Lower lobe of right lung (tissue), 2 donors: ENCODE measurements at places on chromosomes 6 and 20. TPM values are rescaled to one million over a fixed set of nuclear protein-coding genes. Genes with fewer than 3 reads are reported as not detected.

DNA sequence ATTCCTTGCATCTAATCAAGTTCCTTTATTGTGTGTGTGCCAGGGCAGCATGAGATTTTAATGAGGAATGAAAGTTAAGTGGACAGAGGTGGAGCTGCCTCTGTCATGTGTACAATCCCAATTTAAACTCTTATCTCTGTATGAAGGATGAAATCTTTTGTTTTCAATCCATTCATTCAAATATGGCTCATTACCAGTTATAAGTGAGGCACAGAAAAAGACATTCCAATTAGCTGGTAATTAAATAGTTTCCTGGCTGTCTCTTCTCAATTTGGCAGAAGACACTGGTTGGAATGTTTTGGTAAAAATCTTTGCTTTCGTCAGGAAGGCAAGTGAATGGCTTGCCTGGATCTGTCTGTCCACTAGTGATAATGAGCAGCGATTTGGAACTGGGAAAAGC, 46.4 kb downstream of the CLVS2 start:
- no peak for DNase-seq

PTCRA gene
- 9.8 TPM for total RNA-seq

CD40 gene
- 35.7 TPM for total RNA-seq

DNA sequence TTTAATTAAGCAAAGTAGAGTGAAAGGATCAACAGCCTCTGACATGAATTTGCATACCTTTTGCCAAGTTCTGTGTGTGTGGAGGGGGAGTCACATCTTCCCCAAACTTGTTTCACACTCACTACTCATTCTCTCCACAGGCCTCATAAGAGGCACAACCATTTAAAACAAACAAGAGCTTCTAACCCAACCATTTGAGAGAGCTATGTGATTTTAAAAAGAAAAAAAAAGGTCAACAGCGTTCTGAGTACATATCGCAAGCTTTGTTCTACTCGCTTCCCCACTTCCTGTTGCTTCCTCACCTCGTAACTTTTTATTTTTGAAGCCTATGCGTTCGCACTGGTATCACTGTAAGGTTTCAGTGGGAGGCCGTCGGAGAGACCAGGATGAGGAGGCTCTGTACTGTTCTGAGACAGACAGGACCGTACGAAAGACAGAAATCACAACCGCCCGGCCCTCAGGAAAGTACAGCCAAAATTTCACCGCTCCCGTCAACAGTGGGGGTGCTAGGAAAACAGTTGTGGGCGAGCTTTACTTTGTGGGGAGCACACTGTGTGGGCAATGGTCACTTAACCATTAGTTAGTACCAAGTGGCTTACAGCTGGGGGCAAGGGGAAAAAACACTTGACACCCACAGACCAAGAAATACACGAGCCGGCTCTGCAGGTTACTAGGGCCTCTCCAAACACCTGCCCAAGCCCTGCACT, 61.3 kb downstream of the TRERF1 start:
- no peak for DNase-seq

OR12D3 gene
- not detected for total RNA-seq

- DNase-seq, result peak; percentile 90
Measured at GRCh38 chr20:23050847-23051627, 1.6 kb upstream of the THBD start.

GRCh38 chr20:52405417-52405816, 213.8 kb upstream of the ZFP64 start:
- no peak for DNase-seq

GRCh38 chr6:151065027-151065815, 174.5 kb upstream of the AKAP12 start:
- no peak for DNase-seq

APCDD1L gene
- not detected for total RNA-seq

DNA sequence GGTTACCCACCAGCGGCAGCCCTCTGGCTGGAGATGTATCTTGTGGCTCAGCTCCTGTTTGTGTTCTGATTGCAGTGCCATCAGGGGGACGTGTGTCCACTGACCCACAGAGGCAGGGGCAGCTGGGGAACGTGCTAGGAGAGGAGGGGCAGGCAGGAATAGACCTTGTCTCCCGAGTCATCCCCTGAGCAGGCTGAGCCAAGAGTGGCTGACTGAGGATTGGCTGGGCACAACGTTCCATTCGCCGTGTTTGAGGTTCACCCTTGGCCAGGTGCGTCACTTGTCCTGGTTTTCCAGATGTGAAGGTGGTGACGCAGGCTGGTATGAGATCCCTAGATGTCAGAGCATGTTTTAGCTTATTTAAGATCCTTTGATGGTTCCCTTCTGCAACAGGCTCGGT, 57.7 kb downstream of the ADNP start:
- no peak for DNase-seq

- peak; percentile 48 for DNase-seq
Measured at GRCh38 chr6:49550492-49551077, at the start of gene C6orf141. TSS of gene C6orf141 (plus strand) at chr6:49550668. CDS start at chr6:49550793, 125 bp downstream.

- DNase-seq, result no peak
Measured at GRCh38 chr6:167341665-167342655, 17.1 kb downstream of the TTLL2 start.

GRCh38 chr20:19330038-19330437, 117.6 kb downstream of the SLC24A3 start:
- no peak for DNase-seq

DNA sequence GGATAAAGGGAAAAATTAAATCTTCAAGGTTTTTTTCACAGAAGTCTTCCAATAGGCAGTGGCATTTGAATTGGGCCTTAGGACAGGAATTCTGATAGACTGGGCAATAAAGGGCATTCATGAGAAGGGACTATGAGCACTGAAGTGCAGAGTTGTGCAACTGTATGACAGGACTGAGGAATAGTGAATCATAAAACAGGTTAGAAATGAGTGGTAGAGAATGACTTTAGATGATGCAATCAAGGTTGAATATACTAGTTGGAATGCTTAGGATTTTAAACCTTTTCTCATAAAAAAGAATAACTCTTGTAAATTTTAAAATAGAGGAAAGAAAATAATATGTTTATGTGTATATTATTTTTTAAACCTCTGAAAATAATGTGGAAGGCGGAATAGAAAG, 944.7 kb downstream of the PHF3 start:
- no peak for DNase-seq

DNA sequence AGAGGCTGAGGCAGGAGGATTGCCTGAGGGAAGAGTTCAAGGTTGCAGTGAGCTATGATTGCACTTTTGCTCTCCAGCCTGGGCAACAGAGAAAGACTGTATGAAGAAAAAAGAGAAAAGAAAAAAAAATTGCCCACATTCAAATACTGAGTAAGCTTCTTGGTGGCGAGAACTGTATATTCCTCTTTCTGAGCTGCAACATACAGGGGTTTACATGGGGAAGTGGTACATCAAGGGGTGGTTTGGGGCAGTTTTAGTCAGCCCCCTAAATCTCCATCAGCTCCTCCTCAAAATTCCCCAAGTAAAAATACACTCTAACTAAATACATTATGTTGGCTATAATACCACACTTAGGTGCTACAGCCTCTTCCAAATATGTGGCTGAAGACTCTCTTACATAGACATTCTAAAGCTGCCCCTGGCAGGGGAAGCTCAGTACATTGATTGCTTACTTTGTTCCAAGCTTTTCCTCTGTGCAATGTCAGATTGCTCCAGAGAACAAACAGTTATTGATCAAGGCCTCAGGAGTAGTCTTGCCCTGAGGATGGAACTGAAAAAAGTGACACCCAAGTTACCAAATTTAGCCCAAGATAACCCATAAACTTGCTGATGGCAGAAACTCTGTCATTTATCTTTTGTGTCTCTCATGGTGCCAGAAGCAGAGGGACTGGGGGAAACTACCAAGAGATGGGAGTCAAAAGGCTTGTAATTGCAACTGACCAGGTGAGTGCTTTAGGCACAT, 107.4 kb upstream of the RIPOR2 start:
- no peak for DNase-seq

SCRT2 gene
- total RNA-seq, result not detected

ID1 gene
- 196 TPM for total RNA-seq

GRCh38 chr20:37954190-37954589, 51.3 kb downstream of the VSTM2L start:
- no peak for DNase-seq

GRCh38 chr6:44202972-44203750, 13.6 kb upstream of the MYMX start:
- no peak for DNase-seq

- DNase-seq, result no peak
Measured at GRCh38 chr20:57583289-57584257, 22.7 kb downstream of the PCK1 start.

- no peak for DNase-seq
Measured at GRCh38 chr6:157715728-157716164, 107.3 kb upstream of the SNX9 start.

DNA sequence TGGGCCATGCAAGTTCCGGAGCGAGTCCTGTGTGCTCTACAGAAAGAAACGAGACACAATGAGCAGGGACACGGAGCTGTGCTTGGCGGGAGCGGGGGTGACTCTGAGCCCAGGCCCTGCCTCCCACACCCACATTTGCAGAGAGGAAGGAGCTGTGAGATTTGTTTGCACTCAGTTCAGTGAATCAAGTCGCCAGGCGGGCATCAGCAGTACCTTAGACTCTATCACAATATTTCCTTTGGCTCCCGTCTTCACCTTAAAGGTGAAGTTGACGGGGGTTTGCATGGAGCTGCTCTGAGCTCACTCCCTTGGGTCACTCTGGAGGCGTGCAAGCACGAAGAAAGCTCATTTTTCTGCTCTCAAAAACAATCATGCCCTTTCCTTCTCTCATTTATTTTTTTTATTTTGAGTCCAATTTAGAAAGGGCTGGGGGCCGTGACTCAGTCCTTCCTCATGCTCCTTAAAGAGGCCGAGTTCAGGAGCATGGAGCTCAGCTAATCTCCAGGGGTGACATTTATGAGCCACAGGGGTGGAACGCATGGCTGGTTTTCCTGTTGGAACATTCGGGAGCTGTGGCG, 188.2 kb downstream of the NFATC2 start:
- no peak for DNase-seq

- no peak for DNase-seq
Measured at GRCh38 chr20:12198281-12198680, 280.6 kb downstream of the BTBD3 start.

GRCh38 chr20:54067606-54068174, 2.7 kb downstream of the BCAS1 start:
- peak; percentile 80 for DNase-seq

- no peak for DNase-seq
Measured at GRCh38 chr6:164502833-164503232, 806.6 kb downstream of the C6orf118 start.

DNA sequence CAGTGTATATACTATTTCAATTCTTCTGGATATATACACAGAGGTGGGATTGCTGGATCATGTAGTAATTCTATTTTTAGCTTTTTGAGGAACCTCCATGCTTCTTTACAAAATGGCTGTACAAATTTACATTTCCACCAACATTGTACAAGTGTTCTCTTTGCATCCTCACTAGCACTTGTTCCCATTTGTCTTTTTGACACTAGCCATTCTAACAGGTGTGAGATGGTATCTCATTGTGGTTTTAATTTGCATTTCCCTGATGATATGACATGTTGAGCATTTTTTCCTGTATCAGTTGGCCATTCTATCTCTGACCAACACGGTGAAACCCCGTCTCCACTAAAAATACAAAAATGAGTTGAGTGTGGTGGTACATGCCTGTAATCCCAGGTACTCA, 68.1 kb upstream of the PMEPA1 start:
- DNase-seq, result no peak

LRRC73 gene
- 1.6 TPM for total RNA-seq

DNA sequence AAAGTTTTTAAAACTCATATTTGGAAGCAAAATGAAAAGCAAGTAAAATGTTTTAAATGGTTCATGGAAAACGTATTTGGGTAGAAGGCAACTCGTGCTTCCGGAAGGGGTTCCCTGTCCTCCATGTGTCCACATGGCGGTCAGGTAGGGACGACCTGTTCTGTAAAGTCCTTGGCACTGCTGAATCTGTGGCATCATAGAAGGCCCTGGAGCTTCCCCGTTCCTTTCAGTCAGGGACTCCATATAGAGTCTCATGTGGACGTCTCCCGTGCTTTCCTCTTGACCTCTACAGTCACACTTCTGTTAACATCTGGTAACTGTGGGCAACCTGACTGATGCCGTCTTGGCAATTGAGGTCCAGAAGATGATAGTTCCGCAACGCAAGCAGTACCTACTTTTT, 11.4 kb downstream of the DYNLT1 start:
- no peak for DNase-seq

PAX1 gene
- not detected for total RNA-seq

DNA sequence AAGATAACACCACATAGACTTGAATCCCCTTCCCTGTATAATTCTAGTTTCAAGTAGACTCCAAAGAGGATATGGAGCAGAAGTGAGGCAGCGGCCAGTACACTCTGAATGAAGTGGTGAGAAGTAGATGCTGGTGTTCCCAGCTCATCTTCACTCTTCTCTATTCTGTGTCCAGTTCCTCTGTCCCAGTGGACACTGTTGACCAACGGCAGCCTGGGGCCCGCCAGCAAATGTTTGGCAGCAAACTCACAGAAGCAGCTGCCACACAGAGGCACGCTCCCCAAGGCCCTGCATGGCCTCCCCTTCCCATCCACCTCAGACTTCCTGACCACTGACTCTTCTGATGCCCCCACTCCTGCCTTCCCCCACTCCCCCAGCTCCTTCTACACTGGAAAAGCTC, 358.9 kb upstream of the ID4 start:
- no peak for DNase-seq

GRCh38 chr20:51284176-51284575, 258.3 kb downstream of the NFATC2 start:
- DNase-seq, result no peak

DNA sequence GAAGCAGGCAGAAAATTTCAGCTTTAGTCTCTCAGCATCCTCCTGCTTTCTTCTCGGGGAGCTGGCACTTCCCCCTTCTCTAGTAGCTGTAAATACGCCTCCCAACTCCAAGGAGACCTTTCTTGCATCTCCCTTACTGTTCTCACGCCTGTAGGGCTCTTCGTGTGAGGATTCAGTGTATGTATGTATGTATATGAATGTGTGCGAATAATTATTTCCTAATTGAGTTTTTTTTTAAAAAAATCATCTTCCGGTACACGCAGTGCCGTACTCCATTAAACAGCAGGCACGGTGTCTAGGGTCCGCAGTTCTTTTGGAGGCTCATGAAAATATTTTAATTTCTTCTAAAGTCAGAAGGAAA, 85.4 kb downstream of the HFE start:
- DNase-seq, result no peak

- DNase-seq, result no peak
Measured at GRCh38 chr6:72133324-72133723, 247.0 kb downstream of the RIMS1 start.

DNA sequence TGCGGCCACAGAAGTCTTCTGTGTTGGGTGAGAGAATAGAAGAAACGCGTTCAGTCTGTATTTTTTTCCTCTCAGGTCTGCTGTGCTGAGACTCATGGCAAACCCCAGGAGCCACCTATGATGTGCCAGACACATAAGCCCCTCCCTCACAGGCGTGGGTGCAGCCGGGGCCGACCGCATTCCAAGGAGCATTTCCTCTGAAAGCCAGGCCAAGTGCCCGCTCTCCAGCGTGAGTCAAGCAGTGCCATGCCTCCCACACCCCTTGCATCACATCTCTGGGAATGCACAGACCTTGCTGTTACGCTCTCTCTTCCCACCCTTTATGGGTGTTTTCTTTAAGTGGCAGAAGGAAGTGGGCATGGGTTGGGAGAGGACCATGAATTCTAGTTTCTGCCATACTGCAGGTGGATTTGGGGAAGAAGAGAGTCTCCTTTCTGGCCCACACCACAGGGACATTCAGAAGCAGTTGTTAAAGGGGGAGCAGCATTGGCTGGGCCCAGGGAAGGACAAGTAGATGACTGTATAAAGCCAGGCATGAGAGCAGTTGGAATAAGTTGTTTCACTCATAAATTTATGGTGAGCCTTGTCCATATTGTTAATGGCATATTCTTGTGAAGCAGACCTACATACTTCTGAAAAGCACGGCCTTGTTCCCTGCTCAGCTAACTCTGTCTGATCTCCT, 37.1 kb upstream of the TFAP2A start:
- peak; percentile 89 for DNase-seq

- no peak for DNase-seq
Measured at GRCh38 chr6:119535332-119535731, 185.8 kb upstream of the MAN1A1 start.
